Ureter (tissue), 1 donor: ENCODE measurements at places on chromosomes 12 and 14. TPM values are rescaled to one million over a fixed set of nuclear protein-coding genes. Genes with fewer than 3 reads are reported as not detected.

DNA sequence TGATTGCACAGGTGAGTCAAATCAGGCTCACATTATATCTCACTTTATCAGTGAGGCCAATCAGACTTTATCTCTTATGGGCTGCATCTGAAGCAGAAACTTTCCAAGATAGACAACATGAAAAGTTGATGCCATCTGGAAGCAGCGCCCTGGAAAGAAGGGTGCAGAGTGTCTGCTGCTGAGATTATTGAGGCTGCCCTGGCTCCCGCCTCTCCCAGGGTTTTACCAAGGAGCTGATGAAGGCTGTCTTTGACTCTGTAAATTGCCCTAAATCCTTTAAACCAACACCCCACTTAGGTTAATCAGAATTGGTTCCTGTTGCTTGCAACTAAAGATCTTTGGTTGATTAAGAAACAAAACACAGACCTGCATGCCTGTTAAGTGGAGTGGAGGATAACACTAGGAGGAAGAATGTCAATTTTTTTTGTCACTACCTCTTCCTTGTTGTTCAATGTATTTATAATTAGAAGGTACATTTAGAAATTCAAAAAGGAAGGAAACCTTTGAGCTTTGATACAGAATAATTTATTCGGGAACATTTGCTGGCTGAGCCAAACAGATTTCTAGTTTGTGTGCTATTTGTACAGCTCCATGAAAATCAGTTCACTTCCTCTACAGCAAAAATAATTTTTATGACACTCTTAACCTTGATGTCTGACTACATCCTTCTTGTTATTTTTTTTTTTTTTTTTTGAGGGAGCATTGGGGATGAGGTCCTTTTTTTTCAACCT lies 104.1 kb downstream of the VEZT start:
- DNase-seq, result no peak

The CCDC197 gene
- not detected for total RNA-seq

The CLEC6A gene
- not detected for total RNA-seq

DNA sequence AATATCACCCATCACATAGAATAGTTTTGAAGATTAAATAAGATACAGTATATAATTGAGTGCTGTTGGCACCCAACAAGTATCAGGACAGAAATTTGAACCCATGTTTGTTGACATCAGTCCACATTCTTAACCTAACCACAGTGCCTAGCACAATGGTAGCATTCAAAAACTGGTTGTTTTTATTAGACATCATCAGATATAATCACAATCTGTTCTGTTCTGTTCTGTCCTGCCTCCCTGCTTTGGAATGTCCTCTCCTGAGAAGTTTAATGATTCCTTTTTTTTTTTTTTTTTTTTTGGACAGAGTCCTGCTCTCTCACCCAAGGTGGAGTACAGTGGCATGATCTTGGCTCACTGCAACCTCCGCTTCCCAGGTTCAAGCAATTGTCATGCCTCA lies 476.6 kb downstream of the RMST start:
- DNase-seq, result no peak

The LRP1-AS gene
- not detected for total RNA-seq

DNA sequence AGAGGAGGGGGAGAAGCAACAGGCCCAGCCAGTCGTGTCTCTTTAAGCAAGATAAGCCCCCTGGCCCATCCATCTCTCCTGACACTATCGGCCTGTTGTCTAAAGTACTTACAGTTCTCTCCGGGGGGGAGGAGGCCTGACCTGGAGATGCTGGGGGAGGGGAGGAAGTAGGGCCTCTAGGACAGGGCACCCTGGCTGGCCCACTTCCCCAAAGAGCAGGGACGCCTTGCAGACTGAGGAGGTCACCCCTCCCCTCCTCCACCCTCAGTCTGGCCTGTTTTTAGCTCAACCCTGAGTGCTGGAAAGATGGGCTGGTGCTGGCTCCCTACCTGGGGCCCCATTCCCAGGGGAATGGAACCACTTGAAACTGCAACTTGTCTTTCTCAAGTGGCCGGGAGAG lies 70.3 kb downstream of the TBX5 start:
- DNase-seq, result no peak

The SLC17A8 gene
- total RNA-seq, result 0.34 TPM

GRCh38 chr12:132170637-132171292 lies 26.5 kb downstream of the NOC4L start:
- DNase-seq, result no peak

The PMCH gene
- not detected for total RNA-seq

DNA sequence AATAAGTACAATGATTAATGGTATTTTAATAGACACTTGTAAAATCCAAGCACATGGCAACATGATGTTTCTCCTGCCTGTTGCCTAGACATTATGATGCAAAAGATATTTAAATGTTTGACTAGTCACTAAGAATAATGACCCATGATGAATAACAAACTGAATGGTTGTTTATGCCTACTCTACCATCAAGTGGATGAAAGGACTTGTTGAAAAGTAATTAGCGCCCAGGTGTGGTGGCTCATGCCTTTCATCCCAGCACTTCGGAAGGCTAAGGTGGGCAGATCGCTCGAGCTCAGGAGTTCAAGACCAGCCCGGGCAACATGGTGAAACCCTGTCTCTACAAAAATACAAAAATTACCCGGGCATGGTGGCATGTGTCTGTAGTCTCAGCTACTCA lies 30.7 kb downstream of the KIF21A start:
- no peak for DNase-seq

- no peak for DNase-seq
These were observed 337.5 kb downstream of the FLRT2 start for GRCh38 chr14:85867450-85867849.

DNA sequence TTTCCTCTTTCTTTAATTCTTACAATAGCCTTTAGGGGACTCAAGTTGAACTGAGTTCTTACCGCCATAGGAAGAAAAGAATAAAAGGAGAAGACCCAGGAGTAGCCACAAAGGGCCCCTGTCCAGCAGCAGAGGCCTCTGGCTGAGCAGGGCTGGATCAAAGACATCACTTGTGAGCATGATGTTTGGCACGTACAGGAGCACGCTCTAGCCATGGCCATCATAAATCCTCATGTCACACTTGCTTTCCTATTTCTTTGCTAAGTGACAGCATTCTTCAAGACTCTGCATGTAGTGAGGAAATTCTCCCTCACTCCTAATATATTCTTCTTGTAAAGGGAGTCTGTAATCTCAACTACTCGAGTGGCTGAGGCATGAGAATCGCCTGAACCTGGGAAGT lies 15.7 kb downstream of the CLEC4C start:
- DNase-seq, result no peak

The EIF2S1 gene
- total RNA-seq, result 75.9 TPM

The RAB2B gene
- 33.6 TPM for total RNA-seq

DNA sequence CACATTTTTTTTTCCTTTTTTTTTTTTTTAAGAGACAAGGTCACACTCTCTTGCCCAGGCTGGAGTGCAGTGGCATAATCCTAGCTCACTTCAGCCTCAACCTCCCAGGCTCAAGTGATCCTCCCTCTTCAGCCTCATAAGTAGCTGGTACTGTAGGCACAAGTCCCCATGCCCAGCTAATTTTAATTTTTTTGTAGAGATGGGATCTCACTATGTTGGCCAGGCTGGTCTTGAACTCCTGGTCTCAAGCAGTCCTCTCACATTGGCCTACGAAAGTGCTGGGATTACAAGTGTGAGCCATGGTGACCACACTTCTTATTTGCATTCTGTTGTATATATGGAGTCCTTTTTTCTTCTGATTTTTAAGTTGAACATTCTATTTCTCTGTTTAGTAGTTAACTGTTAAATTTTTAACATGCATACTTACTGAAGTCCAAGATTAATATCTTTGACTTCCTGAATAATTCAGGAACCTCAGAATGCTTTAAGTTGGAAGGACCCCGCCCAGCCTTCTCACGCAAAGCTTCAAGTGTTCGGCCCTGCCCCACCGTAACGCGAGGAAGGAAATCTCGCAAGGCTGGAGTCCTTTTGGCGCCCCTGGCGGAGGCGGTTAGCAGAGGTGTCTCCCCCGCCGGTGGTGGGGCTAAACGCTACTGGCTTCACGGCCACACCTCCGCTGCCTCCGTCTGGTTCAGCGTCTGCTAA lies 21.6 kb downstream of the SPATS2 start:
- no peak for DNase-seq

GRCh38 chr12:95681210-95681765 lies 109.3 kb downstream of the NTN4 start:
- DNase-seq, result no peak

The CHFR gene
- 67.0 TPM for total RNA-seq

The PTPRO gene
- total RNA-seq, result 3.0 TPM

The PDE3A gene
- total RNA-seq, result 6.5 TPM

DNA sequence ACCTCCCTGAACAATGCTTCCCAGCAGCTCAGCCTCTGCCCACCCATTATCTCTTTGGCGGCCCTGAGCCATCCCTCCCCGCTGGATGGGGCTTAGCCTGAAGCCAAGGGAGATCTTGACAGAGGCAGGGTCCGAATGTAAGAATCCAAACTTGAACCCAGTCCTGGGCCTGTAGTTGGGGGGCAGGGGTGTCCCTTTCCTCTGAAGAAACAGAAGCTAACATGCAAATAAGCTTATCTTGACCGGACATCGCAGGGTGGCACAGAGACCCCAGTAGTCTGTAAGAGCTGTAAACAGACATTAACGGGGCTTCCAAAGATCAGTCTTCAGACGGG lies 6.0 kb downstream of the DLK1 start:
- DNase-seq, result no peak

- DNase-seq, result no peak
These were observed 214.1 kb upstream of the PELI2 start for GRCh38 chr14:55904086-55904485.

DNA sequence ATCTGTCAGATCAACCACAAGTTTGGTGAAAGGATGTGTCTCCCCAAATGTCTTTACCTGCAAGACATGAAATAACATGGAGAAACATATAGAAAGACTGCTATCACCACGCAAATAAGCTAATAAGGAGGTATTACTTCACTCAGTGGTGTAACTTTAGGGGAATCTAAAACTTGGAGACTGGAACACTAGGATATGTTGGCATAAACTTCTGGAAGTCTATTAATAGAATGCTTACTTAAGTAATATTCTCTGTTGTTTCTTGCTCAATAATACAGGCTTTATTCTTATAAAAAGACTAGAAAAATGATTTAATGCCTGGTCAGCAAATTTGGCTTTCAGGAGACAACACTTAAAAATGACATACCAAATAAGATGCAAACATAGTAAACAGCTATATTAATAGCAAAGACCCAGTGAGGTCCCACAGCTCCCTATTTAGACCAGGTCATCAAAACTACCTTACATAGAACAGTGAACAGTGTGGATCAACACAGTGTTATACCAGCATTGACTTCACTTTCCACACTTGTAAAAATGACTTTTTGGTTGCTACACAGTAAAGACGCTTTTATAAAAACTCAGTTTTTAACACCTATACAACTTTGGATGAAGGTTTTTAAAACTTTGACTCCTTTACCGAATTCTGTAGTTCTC lies 18.9 kb upstream of the HAL start:
- no peak for DNase-seq

GRCh38 chr14:104037903-104038302 lies 47.6 kb upstream of the ASPG start:
- no peak for DNase-seq

DNA sequence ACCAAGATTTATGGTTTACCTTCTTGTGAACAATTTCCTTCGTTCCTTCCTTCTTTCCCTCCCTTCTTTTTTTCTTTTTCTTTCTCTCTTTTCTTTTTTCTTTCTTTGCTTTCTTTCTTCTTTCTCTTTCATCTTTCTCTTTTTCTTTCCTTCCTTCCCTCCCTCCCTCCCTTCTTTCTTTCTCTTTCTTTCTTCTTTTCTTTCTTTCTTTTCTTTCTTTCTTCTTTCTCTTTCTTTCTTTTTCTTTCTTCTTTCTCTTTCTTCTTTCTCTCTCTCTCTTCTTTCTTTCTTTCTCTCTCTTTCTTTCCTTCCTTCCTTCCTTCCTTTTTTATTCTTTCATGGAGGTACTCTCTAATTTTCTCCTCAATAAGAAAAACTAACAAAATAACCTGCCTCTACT lies 462.1 kb upstream of the ATP2B1 start:
- DNase-seq, result no peak

DNA sequence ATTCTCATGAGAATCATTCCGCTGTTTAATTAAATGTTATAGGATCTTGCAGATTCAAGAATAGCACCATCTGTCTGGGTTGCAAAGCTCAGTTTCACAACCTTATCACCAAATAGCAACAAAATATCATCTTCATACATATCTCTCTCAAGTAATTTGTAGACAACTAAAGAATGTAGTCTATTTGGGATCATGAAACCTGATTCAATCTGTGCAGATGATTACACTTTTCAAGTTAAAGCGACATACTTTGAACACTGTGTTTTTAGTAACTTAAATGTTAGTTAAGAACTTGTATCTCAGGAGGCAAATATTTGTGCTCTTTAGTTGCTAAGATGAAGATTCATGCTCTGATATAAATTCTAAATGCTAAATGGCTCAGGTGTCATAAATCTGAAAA lies 14.8 kb downstream of the MED13L start:
- no peak for DNase-seq

- DNase-seq, result no peak
These were observed 9.9 kb downstream of the CPNE8 start for GRCh38 chr12:38895446-38895845.

DNA sequence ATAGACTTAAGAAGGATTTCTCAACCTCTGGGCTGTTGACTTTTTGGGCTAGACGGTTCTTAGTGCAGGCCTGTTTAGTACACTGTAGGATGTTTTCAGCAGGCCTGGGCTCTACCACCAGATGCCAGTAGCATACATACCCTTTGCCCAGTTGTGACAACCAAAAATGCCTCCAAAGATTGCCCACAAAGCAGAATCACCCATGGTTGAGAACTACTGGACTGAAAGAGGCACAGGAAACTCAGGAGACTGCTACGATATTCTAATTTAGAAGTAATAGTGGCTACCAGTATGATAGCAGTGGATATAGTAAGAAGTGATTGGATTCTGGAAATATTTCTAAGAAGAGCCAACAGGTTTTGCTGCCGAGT lies 15.5 kb downstream of the SLC35E3 start:
- no peak for DNase-seq

- no peak for DNase-seq
These were observed 5.8 kb downstream of the BMAL2 start for GRCh38 chr12:27338473-27338872.

GRCh38 chr14:54447231-54447692 lies 6.1 kb upstream of the CNIH1 start:
- DNase-seq, result no peak

GRCh38 chr12:48019639-48020265 lies 15.5 kb upstream of the COL2A1 start:
- no peak for DNase-seq

DNA sequence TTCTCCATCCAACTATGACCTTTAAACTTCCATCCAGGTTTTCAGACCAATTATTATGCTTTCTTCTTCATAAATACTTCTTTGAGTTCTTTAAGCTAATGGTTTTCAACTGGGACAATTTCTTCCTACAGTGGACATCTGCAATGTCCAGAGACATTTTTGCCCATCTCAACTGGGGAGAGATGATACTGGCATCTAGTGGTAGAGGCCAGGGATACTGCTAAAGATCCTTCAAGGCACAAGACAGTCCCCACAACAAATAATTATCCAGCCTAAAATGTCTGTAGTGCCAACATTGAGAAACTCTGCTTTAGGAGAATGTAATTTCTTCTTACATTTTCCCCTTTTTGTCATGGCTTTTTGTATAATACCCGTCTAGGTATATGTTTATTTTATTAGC lies 10.6 kb downstream of the TRHDE start:
- no peak for DNase-seq
